Hematopoietic multipotent progenitor cell treated with erythropoietin and hydrocortisone succinate and interleukin-3 and kit ligand, for 15 days (in vitro differentiated cells): ENCODE measurements at places on chromosomes 3 and 15.

- DNase-seq = no peak
Observed at GRCh38 chr15:41885841-41886240, 8.0 kb downstream of the SPTBN5 start.

DNA sequence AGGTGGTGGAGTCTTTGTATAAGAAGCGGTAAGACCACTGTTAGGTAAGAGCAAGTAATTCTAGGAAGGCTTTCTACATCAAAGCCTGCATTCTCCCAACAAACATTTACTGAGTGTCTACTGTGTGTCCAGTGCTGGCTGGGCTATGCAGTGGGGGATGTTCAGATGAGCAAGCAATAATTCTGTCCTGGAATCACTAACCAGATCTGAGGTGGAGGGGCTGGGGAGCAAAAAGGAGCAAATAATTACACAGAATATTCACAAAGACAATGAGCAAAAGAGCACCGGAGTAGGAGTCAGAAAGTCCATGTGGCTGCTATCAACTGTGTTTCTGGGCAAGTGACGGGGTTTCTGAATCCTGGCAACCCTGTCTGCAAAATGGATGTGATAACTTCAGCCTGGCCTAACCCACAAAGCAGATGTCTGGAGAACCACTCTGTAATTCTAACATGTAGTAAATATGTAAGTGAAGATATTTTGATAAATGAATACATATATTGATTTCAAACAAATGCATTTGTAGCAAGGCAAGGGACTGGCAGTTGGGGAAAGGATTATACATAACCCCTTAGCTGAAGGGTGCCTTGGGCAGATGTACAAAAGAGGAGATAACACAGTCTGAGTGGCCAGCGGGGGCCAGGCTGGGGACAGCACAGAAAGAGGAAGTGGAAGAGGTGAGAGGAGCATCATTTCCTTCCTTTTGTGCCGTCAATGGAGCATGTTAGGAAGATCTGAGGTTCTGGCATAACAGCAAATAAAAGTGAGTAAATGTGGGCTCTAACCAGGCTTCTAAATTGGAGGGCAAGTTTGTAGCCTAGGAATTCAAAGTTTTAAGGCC lies 28.8 kb downstream of the CYP8B1 start:
- no peak for DNase-seq

DNA sequence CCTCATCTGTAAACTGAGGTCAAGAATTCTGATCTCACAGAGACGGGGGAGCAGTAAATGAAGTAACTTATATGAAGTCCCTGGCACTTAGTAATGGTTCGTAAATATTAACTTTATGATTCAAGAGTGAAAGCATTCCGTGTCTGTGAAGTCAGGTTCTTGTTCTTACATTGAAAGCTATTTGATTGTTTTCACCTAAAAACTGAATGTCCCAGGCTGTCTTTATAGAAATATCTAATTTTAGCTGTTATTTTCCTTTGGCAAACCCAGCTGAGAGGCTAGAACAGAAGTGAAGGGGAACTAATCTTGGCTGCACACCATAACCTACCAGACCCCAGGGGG lies 84.5 kb downstream of the CHSY1 start:
- DNase-seq = no peak

- DNase-seq = no peak
Observed at GRCh38 chr15:78457101-78457500, 19.1 kb downstream of the IREB2 start.

- no peak for DNase-seq
Observed at GRCh38 chr3:67349551-67350174, 304.7 kb downstream of the SUCLG2 start.

DNA sequence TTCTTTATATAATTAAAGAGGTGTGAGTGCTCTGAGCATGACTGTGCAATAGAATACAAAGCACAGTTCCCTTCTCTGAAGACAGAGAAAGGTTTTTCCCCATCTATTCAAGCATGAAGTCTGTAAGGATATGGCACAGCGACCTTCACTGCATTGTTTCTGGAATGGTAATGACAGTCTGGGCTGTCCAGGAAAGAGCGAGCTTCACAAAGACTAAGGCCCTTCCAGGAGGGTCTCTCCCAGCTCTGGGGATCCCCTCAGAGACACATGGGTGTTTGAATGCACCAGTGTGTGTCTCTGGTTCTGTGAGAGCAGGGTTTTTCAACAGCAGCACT lies 179.9 kb upstream of the NR2E3 start:
- no peak for DNase-seq

DNA sequence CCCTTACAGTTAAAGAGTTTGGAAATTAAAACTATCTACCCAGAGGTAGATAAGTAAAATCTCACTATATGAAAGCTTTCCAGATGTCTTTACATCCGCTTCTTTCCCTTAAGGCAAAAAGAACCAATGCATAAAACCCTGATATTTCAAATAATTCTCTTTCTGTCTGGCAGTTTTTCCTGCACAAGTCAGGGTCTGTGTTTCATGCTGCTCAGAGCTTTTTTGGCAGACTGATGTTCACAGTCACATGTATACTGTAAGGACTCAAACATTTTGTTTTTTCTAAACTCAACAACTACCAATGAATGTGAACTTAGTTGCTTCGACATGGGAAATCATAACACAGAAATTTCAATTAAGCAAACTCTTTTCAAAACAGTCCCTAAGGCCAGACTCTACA lies 988.4 kb downstream of the EPHA3 start:
- DNase-seq = no peak

- no peak for DNase-seq
Observed at GRCh38 chr15:64029633-64030032, 16.7 kb downstream of the DAPK2 start.

DNA sequence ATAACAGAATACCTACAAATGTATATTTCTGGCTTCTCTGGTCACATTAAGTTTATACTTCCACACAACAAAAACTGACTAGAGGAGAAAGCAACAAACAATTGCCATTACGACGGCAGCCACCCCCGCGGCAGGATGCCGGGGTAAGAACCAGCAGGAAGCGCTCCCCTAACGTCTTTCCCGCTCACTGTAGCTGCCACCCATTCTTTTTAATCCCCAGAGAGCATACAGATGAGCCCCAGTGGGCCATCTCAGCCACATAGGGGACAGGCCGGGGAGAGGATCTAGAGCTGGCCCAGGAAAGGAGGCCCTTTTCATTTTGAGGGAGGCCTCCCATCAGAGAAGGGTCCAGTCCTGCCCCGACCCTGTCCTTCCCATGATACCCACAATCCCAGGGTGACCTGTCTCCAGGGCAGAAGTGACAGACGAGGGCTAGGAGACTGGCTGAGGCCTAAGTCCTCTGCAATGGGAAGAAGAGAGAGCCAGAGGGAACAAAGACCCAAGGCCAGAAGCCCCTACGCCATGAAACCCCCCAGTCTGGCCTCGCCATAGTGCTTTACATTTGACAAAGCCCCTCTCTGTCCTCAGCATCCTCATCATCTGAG lies 3.6 kb upstream of the CALML4 start:
- no peak for DNase-seq

GRCh38 chr15:57218826-57219576 lies 157.3 kb upstream of the CGNL1 start:
- DNase-seq = no peak

- no peak for DNase-seq
Observed at GRCh38 chr3:188205992-188206416, 52.0 kb downstream of the LPP start.
